GOT3 (cell line): ENCODE measurements at places on chromosomes 12 and 14.

- no peak for DNase-seq
These were observed 3.4 kb downstream of the HOXC12 start for GRCh38 chr12:53958128-53958527.

DNA sequence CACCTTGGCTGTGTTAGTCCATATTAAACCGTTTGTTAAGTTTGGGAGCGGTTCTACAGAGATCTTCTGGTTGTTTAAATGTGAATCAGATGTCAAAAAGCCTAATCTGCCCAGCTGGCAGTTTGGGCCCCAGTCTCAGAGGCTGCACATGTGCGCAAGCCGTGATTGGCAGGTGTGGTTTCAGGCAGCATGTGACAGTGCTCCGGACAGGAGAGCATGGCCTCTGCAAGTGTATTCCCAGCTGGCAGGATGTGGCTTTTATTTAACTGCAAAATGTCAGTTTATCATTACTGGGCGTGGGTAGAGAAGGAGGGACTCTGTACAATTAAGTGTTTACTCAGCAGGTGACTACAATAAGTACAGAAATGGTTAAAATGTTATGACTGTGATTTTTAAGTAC is 77.5 kb downstream of the PELI2 start:
- DNase-seq, result no peak

GRCh38 chr12:124501827-124502226 is 65.6 kb downstream of the NCOR2 start:
- DNase-seq, result no peak

GRCh38 chr14:73264885-73265720 is 27.8 kb downstream of the PAPLN start:
- no peak for DNase-seq

GRCh38 chr12:113860950-113861349 is 105.2 kb downstream of the RBM19 start:
- peak; percentile 27 for DNase-seq

- DNase-seq, result no peak
These were observed 101.8 kb upstream of the EIF5 start for GRCh38 chr14:103232031-103232808.

DNA sequence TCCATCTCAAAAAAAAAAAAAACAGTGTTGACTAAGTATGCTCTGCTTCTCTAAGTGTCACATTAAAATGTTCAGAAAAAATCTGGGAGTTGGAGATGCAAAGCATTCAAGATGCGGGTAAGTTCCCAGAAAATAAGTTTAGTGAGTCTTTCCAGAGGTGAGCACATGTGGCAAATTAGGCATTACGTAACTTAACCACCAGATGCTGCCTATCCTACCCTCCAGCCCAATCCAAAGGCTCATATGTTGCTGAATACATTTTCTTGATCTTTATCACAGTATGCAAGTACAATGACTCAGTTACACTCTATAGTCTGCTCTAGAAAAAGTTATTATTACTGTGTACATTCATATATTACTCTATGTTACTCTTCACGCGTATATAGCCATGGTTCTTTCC is 3.6 kb downstream of the SLC2A14 start:
- DNase-seq, result no peak
